Stimulated activated CD4-positive, alpha-beta T cell treated with anti-CD3 and anti-CD28 coated beads, Interleukin-12 subunit alpha, Interleukin-12 subunit beta, amount 100 ng/mL, for 24 hours (primary cell): ENCODE measurements at places on chromosomes 7 and 10.

DNA sequence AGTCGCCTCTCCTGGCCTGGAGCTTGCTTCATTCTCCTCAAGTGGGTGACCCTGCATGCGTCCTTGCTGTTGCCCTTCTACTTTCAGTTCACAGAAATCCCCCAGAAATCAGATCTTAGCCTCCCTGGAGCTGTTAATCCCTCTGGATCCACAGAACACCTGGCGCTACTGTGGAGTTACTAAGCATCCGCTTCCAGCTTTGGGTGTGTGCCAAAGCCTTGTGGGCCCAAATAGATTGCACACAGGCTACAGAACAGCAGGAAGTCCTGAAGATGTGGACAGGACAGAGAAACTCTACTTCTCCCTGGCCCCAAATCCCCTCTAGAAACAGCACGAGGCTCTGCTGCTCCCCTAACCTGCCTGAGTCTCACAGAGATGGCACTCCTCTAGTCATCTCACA is 36.6 kb upstream of the PDLIM1 start:
- DNase-seq: no peak

DNA sequence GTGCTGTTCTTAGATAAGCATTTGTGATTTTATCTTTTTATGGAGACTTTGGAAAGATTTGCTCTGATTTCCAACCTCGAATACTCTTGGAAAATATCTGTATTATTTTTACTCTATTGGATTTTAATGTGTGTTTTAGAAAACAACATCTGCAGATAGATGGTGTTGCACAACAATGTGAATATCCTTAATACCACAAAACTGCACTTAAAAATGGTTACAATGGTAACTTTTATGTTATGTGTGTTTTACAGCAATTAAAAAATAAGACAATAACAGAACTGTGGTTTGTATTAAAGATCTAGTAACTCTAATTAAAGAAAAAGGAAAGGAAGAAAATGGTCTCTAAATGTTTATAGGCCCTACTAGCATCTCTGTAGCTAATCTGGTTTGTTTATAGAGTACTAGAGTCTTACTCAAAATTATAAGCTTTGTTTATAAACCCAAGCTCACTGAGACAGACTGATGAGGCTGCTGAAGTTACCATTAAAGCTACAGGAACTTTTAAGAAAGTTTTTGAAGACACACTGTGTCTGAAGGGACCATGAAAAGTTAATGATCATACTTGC is 74.6 kb upstream of the CC2D2B start:
- DNase-seq: no peak

DNA sequence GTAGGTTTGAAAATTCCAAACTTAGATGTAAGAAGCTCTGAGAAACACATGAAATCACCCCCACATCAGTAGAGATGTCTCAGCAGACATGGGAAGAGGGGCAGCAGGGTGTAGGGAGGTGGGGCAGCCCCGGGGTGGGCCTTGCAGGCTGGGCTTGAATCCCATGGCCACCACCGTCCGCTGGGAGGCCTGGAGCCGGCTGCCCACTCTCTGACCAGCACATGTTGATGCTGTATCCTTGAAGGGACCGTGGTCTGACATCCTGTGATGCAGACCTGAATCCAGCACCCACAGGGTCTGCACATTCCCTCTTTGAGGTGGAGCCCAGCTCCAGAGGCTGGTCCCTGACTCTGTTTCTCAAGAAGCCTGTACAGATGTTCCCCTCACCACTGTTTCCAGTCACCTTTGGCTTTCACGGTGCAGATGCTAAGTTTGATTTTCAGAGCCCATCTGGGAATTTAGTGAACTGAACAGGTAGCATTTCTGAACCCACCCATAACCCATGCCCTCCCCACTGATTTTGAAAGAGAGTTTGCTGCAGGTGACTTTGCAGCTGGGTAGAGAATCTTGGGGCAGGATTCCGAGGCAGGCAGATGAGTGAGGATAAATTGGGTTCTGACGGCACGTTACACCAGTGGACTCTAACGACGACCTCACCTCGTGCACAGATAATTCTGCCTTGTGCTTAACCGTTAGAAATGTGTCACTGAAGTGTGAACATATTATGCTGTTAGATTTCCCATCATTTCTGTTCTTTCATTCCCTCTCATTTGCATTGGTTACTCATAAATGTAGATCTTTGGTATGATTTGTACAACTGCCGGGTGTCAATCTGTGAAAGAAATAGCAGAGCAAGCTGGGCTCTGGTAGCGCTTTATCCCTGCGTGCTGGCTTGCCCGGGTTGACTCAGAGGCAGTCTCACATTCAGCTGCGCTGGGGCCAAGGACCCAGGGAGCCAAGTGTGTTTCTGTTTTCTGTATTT is 45.7 kb downstream of the IKZF1 start:
- DNase-seq: peak; percentile 77

DNA sequence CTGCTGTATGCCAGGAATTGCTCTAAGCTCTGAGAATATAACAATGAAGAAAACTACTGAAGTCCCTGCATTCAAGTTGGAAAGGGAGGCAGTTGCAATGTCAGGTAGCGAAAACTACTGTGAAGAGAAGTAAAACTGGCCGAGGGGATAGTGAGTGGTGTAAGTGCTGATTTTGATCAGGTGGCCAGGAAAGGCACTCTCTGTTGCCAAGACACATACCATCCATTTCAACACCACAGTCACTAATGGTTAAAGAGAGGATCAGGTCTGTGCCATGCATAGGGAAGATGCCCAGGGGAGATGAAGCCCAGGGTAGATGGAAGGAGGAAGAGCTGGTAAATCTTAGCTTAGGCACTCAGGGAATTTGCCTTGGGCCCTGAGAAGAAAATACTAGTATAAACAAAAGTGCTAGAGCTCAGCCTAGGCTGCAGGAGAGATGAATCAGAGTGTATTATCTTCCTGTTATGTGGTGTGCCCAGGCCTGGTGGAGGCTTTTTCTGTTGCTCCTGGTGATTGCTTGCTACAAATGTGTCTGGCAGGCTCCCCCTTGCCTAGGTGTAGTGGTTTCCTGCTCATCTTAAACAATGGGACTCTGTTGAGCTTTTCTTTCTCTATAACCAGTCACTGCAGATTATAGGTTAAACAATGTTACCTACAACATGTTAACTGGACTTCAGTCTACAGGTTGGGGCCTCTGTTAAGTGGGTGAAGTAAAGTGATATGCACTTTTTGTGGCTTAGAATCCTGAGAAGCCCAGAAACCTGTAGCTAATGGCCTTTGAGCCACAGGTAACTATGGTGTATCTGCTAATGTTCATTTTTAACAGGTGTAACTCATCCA is 125.5 kb downstream of the LRRC4 start:
- no peak for DNase-seq

DNA sequence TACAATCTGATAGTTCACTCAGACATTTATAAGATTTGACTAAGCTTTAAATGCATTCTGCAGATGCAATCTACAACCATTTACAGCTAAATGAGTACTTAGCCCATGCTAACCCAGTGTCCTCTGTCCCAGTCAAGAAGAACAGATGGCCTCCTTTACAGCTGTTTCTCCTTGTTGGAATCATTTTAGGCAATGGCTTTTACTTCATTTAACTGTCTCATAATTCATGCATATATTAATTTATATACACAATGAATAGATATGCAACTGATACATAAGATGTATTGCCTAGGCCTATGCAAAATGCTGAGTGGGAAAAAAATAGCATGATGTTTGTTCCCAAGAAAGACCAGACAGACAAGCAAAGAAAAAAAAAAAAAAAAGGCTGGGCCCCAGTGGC is 82.2 kb downstream of the TSPAN12 start:
- DNase-seq: no peak

DNA sequence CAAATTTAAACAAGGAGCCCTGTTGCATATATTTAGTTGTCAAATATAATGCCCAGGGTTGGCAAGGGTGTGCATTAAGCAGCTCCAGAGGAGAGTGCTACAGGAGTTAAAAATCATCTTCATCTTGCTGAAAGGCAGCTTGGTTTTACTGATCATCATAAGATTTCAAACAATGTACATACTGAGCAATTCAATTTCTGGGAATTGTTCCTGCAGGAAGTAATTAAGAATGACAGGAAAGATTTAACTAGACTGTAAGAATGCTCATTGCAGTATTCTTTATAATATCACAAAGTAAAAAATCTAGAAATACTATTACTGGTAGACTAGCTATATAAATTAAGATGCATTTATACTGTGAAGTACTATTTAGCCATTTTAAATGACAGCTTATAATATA is 153.6 kb downstream of the DYNC1I1 start:
- no peak for DNase-seq

DNA sequence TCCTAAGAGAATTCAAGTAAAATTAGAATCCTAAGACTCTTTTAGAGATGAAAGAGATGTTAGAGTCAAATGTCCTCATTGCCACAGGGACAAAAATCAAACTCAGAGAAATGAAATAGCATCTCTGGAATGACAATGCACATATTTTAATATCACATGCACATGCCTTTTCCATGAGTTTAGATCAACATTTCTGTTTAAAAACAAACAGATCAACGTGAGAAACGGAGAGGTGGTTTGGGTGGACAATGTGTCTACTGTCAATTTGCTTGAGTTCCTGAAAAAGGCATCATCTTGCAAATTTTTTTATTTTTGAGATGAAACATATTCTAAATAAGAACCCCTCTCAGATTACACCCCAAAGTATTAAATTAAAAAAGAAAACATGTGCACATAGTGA is 130.0 kb downstream of the CHRM2 start:
- DNase-seq: no peak

DNA sequence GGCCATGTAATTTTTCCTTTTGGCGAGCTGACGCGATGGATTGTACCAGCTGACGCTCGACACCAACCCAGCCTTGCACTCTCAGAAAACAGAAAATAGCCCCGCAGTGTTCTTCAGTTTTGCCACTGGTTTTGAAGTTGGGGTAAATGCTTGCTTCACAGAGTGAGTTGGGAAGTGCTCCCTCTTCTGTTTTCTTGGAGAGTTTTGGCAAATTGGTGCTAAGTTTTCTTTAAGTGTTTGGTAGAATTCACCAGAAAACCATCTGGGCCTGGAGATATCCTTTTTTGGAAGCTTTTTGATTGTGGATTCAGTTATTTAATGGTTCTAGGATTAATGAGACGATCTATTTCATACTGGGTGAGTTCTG is 252.8 kb downstream of the ELFN1 start:
- no peak for DNase-seq

DNA sequence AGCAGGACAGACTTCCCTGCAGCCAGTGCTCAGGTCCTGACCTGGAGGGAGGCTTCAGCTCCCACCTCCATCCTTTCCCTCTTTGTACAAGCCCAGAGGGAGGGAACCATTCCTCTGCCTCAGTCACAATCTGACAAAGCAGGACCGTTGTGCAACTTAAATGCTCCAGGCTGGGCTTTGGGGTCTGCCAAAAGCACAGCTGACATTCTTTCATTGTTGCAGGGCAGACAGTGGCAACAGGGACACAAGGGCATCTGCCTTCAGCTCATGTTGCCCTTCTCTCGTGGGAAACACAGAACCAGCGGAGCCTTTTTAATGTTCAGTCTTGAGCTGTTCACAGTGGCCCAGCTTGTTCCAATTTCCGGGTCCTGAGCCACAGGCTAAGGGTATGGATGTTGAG is 155.7 kb upstream of the TNS3 start:
- no peak for DNase-seq

GRCh38 chr7:32092346-32092745 is 22.1 kb upstream of the PDE1C start:
- no peak for DNase-seq

GRCh38 chr10:114879541-114880158 is 58.1 kb downstream of the FHIP2A start:
- no peak for DNase-seq

DNA sequence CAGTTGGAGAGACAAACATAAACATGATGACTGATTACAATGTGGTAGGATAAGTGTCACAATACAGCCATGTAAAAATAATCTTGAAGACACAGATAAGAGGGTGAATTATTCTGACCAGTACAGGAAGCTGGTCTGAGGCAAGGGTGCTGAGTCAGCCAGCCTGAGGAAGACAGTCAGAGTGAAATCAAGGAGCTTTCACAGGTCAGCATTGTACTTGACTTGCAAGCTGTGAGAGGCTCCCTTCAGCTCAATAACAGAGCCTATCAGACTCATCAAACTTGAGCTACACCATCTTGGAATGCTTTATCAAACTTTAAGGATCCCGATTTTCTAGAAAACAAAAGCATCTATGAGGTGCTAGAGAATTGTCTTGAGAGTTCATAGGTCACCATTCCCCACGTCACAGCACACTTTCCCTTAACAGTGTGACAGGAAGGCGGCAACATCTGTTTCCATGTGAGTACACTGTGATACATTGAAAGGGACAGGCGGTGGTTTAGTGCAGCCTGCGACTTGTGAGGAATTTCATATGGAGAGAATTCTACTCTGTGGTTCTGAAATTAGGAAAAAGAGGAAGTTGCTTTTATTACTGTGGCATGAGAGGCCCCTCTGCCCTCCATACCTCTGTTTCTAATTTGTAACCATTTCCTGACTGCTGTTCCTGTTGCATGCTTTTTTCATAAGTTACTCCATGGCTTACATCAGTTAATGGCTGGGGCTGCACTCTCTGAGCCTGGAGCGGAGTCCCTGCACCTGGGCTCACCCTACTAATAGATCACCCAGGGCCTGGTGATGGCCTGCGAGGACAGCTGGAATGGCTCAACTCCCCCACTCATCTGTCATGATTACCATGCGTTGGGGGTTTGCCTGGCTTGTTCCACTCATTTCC is 417.1 kb downstream of the SUGCT start:
- DNase-seq: no peak

DNA sequence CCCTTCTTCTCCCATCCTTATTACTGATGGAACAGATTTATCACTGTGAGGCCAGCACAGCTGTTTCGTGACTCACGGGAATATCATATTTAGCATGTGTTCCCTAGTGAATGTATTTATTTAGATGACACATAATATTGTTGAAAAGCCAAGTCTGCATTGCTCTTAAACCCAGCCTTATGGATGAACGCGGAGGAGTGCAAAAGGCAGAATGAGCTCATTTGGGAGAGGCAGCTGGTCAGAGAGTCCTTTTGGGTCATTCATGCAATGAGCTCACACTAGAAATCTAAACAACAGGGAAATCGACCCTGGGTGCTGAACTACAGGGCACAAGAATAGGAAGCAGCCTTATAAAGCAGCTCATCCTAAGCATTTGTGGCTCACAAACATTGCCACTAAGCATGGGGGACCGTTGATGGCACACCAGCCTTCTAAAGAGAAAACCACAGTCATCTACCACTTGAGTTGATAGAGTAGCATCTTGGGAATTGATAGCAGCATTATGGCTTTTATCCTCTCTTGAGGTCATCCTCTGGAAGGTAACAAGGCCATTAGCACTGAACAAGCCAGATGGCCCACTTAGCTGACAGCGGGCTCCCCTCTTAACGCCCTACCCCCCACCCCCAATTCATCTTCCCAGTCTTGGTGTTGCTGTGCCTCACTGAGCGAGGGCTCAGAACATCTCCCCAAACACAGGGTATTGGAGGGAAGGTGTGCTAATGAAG is 32.9 kb upstream of the SDK1 start:
- no peak for DNase-seq

GRCh38 chr7:6167004-6167551 is 105.3 kb downstream of the CYTH3 start:
- no peak for DNase-seq

DNA sequence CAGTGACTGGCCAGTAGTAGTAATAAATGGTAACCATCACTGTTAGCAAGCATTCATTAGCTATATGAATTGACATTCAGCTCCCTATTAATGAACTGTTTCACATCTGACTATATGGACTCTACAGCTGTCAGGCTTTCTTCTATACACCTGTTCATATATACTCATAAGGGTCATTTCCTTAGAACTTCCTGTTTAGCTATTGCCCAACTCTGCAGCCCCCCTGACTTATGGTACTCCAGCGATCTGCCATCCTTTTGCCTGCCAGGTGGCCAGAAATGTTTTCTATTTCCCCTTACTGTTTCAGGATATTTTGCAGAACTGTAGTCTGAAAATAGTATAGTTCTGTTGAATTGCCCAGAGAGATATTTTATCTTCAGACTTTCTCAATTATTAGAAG is 56.6 kb downstream of the TASOR2 start:
- no peak for DNase-seq
